ENCODE measurements at places on chromosomes 12 and 14.

DNA sequence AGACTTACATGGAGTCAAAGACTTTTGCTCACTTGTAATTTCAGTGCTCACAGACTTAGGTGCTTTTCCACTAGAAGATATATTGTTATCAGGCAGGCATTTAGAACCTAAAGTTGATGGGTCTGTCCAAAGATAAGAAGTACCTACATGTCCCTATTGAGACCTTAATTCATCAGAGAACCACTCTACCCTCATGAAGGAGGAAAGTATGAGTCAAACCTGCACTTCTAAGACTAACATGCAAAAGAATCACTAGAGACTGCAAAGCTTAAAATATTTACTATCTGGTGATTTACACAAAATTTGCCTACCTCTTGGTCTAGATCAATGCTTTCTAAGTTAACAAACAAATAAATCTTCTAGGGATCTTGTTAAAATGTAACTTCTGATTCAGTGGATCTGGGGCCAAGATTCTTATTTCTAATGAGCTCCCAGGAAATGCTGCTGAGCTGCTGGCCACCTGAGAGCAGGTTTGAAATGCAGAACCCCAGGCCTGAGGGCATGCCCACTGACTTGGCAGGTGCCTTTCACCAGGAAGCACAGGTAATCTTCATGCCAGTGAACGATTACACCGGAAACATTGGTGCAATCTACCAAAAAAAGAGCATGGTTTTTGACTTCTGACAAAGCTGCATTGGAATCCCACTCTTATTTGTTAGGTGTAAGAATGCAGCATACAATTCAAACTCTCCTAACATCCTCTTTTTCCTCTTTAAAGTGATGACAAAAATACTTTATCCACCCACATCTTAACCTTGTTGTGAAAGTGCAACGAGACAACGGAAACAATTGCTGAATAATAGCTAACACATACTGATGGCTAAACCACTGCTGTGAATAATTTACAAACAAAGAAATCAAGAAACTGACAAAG, 214.2 kb downstream of the ADAMTS20 start:
- no peaks in the 10 kb centered on the region for H3K27me3 ChIP-seq
- H3K27ac ChIP-seq = no peak overlapping the region
- DNase-seq = no peak
- H3K4me3 ChIP-seq = no peak overlapping the region

DNA sequence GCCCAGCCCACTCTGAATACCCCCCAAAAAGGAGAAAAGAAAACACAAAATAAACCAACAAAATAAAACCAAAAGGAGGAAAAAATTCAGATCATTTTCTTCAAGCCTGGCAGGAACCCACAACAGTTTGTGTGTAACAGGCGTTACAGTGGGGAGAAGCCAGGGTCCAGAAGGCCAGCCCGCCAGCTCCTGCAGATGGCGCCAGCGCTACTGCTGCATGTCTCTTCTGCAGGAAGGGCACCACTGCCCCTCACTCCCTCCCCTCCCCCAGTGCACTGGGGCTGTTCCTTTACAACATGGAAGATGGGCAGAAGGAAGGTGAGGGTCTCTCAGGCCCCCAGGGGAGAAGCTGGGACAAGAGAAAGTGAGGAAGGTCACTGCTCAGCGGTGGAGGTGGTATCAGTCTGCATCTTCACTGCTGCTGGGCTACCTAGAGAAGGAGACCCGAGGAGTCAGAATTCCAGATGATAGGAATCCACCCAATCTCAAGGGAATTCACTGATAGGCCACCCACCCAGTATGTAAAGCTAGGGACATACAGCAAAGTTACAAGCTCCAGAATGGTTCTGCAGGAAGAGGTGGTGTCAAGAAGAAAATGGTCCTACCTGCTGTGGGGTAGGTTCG, 2.3 kb upstream of the NOP2 start:
- peaks cover 38% of the 10 kb centered on the region for H3K36me3 ChIP-seq
- peak overlapping the region; percentile 8 for H3K4me3 ChIP-seq
- DNase-seq = peak; percentile 50

- H3K27ac ChIP-seq = peak overlapping the region; percentile 42
- H3K27me3 ChIP-seq = peaks cover 54% of the 10 kb centered on the region
- H3K4me1 ChIP-seq = peaks cover 50% of the 10 kb centered on the region
- DNase-seq = no peak
- peak overlapping the region; percentile 94 for H3K4me3 ChIP-seq
Measured at GRCh38 chr14:75277815-75278421, 710 bp upstream of the FOS start.

GRCh38 chr12:92558806-92559205, 144.0 kb upstream of the PLEKHG7 start:
- DNase-seq = no peak
- no peaks in the 10 kb centered on the region for H3K27me3 ChIP-seq
- H3K36me3 ChIP-seq = peaks cover 28% of the 10 kb centered on the region
- H3K27ac ChIP-seq = no peak overlapping the region
- H3K4me3 ChIP-seq = no peak overlapping the region
- H3K4me1 ChIP-seq = peaks cover 62% of the 10 kb centered on the region

DNA sequence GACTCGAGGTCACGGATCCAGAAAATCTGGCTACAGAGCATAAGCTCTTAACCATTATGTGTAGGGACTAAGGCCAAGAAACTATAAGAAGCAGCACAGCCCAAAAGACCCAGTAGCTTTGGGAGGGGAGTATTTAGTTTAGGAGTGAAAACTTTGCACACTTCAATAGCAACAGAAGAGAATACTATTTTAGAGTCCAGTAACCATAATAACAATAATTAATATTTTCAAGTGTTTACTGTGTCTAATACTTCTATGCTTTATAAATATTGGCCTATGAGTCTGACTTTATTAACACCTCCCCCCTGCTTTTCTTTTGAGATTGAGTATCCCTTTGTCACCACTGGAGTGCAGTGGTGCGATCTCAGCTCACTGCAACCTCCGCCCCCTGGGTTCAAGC, 82.8 kb downstream of the SUDS3 start:
- no peak overlapping the region for H3K4me3 ChIP-seq
- no peak overlapping the region for H3K27ac ChIP-seq
- H3K27me3 ChIP-seq = peaks cover 9% of the 10 kb centered on the region
- no peak for DNase-seq
- H3K4me1 ChIP-seq = no peaks in the 10 kb centered on the region
- no peaks in the 10 kb centered on the region for H3K36me3 ChIP-seq

GRCh38 chr14:101849125-101849524, 87.6 kb downstream of the PPP2R5C start:
- no peak for DNase-seq
- H3K27ac ChIP-seq = no peak overlapping the region
- peaks cover 9% of the 10 kb centered on the region for H3K36me3 ChIP-seq
- H3K4me1 ChIP-seq = peaks cover 77% of the 10 kb centered on the region

- DNase-seq = no peak
- H3K36me3 ChIP-seq = no peaks in the 10 kb centered on the region
- H3K4me3 ChIP-seq = no peak overlapping the region
- H3K27me3 ChIP-seq = peaks cover 58% of the 10 kb centered on the region
- H3K4me1 ChIP-seq = no peaks in the 10 kb centered on the region
- H3K27ac ChIP-seq = no peak overlapping the region
Measured at GRCh38 chr14:77151245-77151644, 9.7 kb upstream of the ZDHHC22 start.

GRCh38 chr12:6792522-6793201, 3.3 kb downstream of the CD4 start:
- peaks cover 14% of the 10 kb centered on the region for H3K27me3 ChIP-seq
- peak overlapping the region; percentile 4 for H3K27ac ChIP-seq
- no peaks in the 10 kb centered on the region for H3K36me3 ChIP-seq
- peak overlapping the region; percentile 37 for H3K4me3 ChIP-seq

GRCh38 chr12:80811957-80812708, 95.4 kb downstream of the MYF5 start:
- DNase-seq = no peak
- H3K36me3 ChIP-seq = no peaks in the 10 kb centered on the region
- H3K4me3 ChIP-seq = no peak overlapping the region
- no peak overlapping the region for H3K27ac ChIP-seq
- no peaks in the 10 kb centered on the region for H3K27me3 ChIP-seq
- H3K4me1 ChIP-seq = no peaks in the 10 kb centered on the region

GRCh38 chr14:58297762-58298476, 436 bp upstream of the ARID4A start:
- H3K4me1 ChIP-seq = peaks cover 36% of the 10 kb centered on the region
- H3K27me3 ChIP-seq = no peaks in the 10 kb centered on the region
- H3K4me3 ChIP-seq = no peak overlapping the region
- H3K36me3 ChIP-seq = peaks cover 28% of the 10 kb centered on the region
- DNase-seq = peak; percentile 97
- no peak overlapping the region for H3K27ac ChIP-seq

- no peak overlapping the region for H3K4me3 ChIP-seq
- H3K27ac ChIP-seq = no peak overlapping the region
- no peaks in the 10 kb centered on the region for H3K36me3 ChIP-seq
- H3K27me3 ChIP-seq = no peaks in the 10 kb centered on the region
Measured at GRCh38 chr14:69013943-69014782, 35.1 kb upstream of the ACTN1 start.

GRCh38 chr12:88604646-88605045, 24.4 kb upstream of the KITLG start:
- H3K4me3 ChIP-seq = no peak overlapping the region
- no peak overlapping the region for H3K27ac ChIP-seq
- no peak for DNase-seq
- H3K4me1 ChIP-seq = no peaks in the 10 kb centered on the region

- H3K27me3 ChIP-seq = no peaks in the 10 kb centered on the region
- peaks cover 1% of the 10 kb centered on the region for H3K36me3 ChIP-seq
- no peak overlapping the region for H3K27ac ChIP-seq
- peaks cover 5% of the 10 kb centered on the region for H3K4me1 ChIP-seq
Measured at GRCh38 chr12:109239179-109239578, 69.9 kb downstream of the FOXN4 start.

GRCh38 chr14:51691176-51691575, 39.5 kb downstream of the FRMD6 start:
- no peaks in the 10 kb centered on the region for H3K4me1 ChIP-seq
- peaks cover 2% of the 10 kb centered on the region for H3K36me3 ChIP-seq
- H3K27ac ChIP-seq = no peak overlapping the region
- no peaks in the 10 kb centered on the region for H3K27me3 ChIP-seq
- no peak overlapping the region for H3K4me3 ChIP-seq

DNA sequence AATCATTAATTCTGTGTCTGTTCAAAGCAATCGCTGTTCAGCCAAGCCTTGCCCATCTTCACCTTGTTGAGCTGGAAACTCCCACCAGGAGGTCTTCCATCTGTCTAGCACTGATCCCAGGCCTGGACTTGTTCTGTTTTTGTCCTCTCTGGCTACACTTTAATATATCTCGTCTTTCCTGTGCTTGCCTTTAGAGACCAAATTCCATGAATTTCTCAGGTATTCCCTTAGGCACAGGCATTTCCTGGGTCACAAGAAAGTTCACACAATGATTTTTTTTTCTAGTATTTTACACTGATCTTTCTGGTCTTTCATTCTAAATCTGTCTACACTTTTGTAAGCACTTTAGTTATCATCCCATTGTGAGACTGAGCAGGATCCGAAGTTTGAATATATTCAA, 116.4 kb upstream of the CCND2 start:
- no peak overlapping the region for H3K4me3 ChIP-seq
- no peaks in the 10 kb centered on the region for H3K27me3 ChIP-seq
- no peak for DNase-seq
- peaks cover 74% of the 10 kb centered on the region for H3K4me1 ChIP-seq
- H3K36me3 ChIP-seq = peaks cover 12% of the 10 kb centered on the region

GRCh38 chr12:40688085-40688725, 4.0 kb upstream of the CNTN1 start:
- H3K27ac ChIP-seq = no peak overlapping the region
- no peak overlapping the region for H3K4me3 ChIP-seq
- no peaks in the 10 kb centered on the region for H3K4me1 ChIP-seq

- no peaks in the 10 kb centered on the region for H3K4me1 ChIP-seq
- no peaks in the 10 kb centered on the region for H3K36me3 ChIP-seq
- no peak overlapping the region for H3K27ac ChIP-seq
- H3K4me3 ChIP-seq = no peak overlapping the region
- no peak for DNase-seq
Measured at GRCh38 chr12:40735551-40736230, 43.5 kb downstream of the CNTN1 start.

- no peaks in the 10 kb centered on the region for H3K27me3 ChIP-seq
- peaks cover 8% of the 10 kb centered on the region for H3K36me3 ChIP-seq
- H3K4me3 ChIP-seq = no peak overlapping the region
- no peaks in the 10 kb centered on the region for H3K4me1 ChIP-seq
- no peak overlapping the region for H3K27ac ChIP-seq
Measured at GRCh38 chr14:88037325-88037724, 32.4 kb downstream of the GPR65 start.

DNA sequence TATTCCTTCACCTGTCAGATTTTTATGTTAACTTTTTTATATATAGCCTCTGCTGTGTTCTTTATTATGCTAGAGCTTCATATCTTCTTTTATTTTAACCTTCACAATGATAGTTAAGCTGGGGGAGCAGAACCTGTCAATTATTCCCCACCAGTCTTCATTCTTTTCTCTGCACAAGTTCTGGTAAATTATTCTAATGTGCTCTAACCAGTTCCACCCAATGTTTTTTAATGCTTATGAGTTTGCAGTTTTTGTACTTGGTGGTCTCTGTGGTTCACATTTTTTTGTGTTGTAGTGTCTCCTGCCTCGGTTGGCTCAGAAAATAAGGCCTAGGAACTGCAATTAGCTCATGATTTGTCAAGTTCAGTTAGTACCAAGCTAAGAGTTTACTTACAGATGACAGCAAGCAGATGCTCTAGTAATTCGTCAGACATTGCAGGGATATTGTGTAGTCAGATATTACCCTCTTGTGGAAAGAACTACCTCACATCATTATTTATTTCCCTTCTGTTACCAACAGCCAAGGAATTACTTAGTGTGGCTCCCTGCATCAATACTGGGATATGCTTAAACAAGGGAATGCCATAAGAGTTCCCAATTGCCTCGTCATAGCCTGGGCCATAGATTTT, 14.5 kb downstream of the DYRK2 start:
- no peak overlapping the region for H3K27ac ChIP-seq
- H3K4me3 ChIP-seq = no peak overlapping the region
- DNase-seq = no peak
- H3K36me3 ChIP-seq = peaks cover 51% of the 10 kb centered on the region

GRCh38 chr12:17470460-17470859, 619.5 kb downstream of the RERGL start:
- no peaks in the 10 kb centered on the region for H3K27me3 ChIP-seq
- H3K4me1 ChIP-seq = no peaks in the 10 kb centered on the region
- DNase-seq = no peak
- no peaks in the 10 kb centered on the region for H3K36me3 ChIP-seq

DNA sequence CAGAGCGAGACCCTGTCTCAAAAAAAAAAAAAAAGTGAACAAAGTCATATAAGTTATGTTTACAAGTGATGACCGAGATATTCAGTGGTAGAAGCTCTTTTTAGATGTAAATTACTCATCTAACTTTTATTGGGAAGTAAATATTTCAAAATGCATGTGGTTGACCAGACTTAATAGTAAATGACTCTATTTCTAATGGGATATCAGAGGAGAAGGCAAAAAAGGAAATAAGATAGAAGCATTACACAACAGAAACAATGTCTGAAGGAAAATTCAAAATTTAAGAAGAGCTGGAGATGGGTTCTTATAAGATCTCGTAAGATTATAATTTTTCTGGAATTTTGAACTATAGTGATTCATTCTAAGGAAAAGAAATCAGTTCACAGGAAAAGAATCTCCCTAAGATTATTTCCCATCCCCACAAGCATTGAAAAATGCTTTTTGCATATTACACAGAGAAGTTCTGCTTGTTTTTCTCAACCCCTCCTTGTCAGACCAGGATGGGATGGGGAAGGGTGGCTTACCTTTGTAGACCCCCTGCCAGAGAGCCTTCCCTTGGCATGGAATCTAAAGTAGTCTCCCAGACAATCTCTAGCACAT, 63.1 kb upstream of the STK38L start:
- peaks cover 2% of the 10 kb centered on the region for H3K36me3 ChIP-seq
- no peak overlapping the region for H3K4me3 ChIP-seq
- no peak overlapping the region for H3K27ac ChIP-seq
- peaks cover 44% of the 10 kb centered on the region for H3K4me1 ChIP-seq
- DNase-seq = no peak

All from activated naive CD8-positive, alpha-beta T cell treated with anti-CD3 and anti-CD28 coated beads for 36 hours (primary cell).